Renal pelvis (tissue), 12 donors: ENCODE measurements at places on chromosomes 7 and 10. TPM values are rescaled to one million over a fixed set of nuclear protein-coding genes. Genes with fewer than 3 reads are reported as not detected.
A peak's percentile ranks its signal among the peaks of the same experiment; 100 is the strongest.

The TCAF2 gene
- polyA plus RNA-seq = 3.3 TPM

The C1GALT1 gene
- 54.2 TPM for polyA plus RNA-seq

The TMEM270 gene
- polyA plus RNA-seq = not detected

The LRRC18 gene
- polyA plus RNA-seq = 0.06 TPM

The SPDYE6 gene
- polyA plus RNA-seq = 13.9 TPM

The POP7 gene
- 32.6 TPM for polyA plus RNA-seq

DNA sequence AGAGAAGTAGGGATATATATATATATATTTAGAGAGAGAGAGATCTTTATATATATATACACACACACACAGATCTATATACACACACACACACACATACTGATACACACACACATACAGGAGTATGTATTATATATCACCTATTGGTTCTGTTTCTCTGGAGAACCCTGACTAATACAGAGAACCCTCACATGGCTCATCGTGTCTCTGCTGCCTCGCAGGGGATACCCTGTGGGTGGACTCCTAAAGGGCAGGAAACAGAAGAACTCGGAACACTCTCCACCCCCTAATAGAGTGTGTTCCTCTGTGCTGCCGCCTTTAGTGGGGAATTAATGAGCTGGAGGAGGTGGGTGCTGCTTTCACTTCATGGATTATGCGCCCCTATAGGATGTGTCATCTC is 86.6 kb downstream of the NPY start:
- DNase-seq = no peak

- DNase-seq = peak; percentile 59
Observed at GRCh38 chr10:110643653-110644597, at the start of gene RBM20. TSS of gene RBM20 (plus strand) at chr10:110644336. CDS start at chr10:110644455, 119 bp downstream.

- no peak for DNase-seq
Observed at GRCh38 chr7:1409555-1409954, 49.7 kb downstream of the MICALL2 start.

GRCh38 chr7:106365252-106366005 is 80.6 kb upstream of the NAMPT start:
- DNase-seq = no peak

GRCh38 chr10:47266602-47267001 is 33.4 kb upstream of the GDF10 start:
- no peak for DNase-seq

DNA sequence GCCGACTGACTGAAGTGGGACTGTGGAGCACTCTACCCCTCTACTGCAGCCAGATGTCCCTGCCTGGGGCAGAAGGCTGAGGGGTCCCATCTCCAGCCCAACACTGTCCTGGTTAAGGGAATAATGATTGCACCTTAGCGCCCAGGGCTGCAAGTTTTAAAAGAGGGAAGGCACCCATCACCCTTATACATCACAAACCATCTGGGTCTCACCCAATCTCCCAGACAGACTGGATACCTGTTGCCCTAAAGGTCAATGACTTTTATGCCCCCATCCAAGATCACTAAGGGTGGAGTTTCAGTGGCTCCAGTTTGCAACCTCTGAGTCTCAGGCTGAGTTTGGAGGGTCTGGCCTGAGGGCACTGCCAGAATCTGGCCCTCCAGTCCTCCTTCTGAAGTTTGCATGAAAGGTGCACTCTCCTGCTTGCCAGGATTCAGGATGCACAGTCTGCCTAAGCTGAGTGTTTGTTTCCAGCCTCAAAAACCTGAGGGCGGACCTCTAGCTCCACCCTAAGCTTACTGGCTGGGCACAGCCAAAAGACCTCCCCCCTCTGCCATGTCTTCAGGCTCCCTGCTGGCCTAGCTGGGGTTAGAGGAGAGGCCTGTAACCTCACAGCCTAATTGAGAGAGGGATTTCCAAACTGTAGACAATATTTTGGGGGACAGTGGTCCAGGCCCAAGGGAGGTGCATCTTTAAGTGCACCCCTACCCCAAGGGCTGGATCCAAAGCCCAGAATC is 2.5 kb upstream of the EMX2 start:
- DNase-seq = no peak

DNA sequence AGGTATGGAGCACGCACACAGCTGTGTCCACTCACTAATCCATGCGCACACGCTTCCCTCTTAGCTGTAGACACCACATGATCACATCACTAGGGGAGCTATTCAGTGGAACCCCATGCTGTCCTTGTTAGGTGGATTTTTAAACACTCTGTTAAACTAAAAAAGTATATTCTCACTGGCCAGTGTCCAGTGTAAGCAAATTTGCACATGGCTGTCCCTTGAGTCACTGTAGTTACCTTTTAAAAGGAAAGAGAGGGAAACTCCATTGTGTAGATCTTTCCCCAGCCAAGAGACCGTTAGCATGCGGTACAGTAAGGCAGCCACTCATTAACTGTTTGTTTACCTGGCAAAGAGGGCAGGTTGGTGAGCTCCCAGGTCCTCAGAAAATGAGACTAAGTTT is 81.6 kb upstream of the INSYN2A start:
- DNase-seq = no peak

- no peak for DNase-seq
Observed at GRCh38 chr10:88536437-88536836, 46.7 kb downstream of the RNLS start.

DNA sequence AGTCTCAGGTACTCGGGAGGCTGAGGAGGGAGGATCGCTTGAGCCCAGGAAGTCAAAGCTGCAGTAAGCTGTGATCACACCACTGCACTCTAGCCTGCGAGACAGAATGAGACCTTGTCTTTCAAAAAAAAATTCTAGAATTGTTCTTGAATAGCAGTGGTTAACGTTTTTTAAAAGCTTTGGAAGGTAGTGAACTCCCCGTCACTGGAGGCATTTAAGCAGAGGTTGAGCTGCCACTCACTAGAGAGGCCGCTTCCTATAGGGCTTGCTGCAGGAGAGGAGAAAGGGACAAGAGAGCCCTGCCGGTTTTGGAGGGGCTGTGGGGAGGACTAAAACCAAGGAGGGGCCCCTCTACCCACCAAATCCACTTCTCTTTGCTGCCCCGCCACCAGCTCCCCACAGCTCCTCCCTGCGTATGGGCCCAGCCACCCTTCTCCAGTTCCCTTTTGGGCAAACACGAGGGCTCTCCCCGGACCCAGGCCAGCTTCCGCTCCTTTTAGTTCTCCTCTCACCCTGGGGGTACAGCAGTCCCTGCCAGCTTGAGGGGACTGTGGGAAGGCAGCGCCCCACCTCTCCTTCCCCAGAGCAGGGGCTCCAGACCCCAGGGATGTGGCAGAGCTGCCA is 86.9 kb upstream of the GTF2I start:
- DNase-seq = no peak

GRCh38 chr7:17832820-17833355 is 107.4 kb downstream of the SNX13 start:
- DNase-seq = no peak

- no peak for DNase-seq
Observed at GRCh38 chr10:70352401-70353097, 29.9 kb downstream of the LRRC20 start.

DNA sequence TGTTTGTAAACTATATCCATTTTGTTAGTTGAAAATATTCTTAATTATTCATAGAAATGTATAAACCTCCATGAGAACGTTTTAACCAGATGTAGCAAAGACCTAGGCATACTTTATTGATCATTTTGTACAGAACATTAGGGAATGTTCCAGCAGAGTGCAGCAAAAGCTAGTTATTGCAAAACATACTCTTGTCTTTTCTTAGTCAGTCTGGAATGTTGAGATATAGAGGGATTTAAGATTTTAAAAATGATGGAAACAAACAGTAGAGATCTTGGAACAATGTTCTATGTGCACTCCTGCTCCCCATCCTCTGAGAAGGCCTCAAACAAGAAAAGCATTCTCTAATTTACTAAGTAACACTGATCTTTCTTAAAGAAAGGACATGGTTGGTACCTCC is 292.1 kb downstream of the BBS9 start:
- no peak for DNase-seq
